ENCODE measurements at places on chromosomes 16 and 17.

GRCh38 chr16:47045459-47045858, 72.0 kb upstream of the DNAJA2 start:
- DNase-seq = no peak

DNA sequence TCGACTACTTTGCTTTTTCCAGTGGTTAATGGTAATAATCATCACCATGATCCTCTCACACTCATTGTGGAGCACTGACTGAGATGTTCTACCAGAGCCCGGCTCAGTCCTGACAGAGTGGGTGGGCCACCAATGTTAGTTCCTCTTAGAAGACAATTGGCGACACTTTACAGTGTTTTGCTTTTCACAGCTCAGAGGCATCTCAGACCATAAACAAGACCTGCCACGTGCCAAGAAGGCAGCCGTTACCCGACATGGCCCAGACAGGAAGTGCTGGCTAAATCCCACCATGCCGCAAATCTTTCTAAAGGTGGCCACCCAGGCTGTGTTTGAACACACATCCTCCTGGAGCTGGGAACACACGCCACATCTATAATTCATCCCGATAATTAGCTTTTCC, 103.7 kb downstream of the XYLT1 start:
- no peak for DNase-seq

GRCh38 chr17:36086791-36087190, 3.2 kb downstream of the CCL3 start:
- DNase-seq = no peak

GRCh38 chr17:5254903-5255521, 20.4 kb upstream of the SCIMP start:
- DNase-seq = no peak

DNA sequence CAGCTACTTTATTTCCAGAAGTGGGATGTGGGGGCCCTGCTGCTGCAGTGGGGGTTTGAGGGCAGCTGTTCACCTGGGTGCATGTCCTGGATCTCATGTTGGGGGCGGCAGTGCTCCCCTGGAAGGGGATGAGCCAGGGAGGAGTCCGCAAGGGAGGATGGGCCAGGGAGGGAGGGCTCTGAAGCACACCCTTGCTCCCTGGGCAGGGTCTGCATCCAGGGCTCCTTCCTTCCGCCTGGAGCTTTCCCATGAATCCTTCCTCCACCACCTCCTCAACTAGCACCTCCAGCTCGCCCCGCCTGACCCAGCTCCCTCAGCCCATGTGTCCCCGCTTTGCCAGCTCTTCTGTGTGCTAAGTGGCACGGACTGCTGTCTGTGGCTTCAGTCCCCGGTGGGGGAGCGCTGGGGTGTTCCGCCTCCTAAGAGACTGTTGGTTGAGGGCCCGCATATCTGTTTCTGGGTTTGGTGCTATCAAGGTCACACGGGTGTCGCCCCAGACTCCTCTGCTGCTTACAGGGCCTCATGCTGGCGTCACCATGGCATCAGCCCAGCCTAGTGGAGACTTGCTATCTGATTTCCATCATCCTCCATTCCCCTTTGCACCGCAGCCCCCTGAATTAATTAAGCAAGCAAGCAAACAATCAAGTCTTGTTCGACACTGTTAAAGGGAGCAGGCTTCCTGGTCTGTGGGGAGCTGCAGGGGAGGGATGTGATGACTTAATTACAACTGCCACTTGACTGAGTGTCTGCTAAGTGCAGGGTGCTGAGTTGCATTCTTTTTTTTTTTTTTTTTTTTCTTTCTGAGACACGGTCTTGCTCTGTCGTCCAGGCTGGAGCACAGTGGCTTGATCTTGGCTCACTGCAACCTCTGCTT, 71.8 kb downstream of the PRKCA start:
- DNase-seq = peak; percentile 49

DNA sequence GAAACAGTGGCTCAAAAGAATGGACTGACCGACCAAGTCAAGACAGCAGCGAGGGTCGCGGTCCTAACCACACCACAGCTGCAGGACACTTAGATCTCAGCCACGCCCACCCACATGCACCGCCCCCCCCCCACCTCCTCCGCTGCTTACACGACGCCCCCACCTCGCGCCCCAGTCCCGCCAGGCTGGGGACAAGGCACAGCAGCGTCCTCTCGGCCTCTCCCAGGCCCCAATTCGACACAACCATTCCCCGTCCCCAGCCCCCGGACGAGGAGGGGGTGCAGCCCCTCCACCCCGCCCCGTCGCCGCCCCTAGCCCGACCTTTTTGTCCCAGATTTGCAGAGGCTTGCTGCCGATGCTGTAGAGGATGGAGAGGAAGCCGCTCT, 477 bp downstream of the CFAP20 start:
- no peak for DNase-seq

DNA sequence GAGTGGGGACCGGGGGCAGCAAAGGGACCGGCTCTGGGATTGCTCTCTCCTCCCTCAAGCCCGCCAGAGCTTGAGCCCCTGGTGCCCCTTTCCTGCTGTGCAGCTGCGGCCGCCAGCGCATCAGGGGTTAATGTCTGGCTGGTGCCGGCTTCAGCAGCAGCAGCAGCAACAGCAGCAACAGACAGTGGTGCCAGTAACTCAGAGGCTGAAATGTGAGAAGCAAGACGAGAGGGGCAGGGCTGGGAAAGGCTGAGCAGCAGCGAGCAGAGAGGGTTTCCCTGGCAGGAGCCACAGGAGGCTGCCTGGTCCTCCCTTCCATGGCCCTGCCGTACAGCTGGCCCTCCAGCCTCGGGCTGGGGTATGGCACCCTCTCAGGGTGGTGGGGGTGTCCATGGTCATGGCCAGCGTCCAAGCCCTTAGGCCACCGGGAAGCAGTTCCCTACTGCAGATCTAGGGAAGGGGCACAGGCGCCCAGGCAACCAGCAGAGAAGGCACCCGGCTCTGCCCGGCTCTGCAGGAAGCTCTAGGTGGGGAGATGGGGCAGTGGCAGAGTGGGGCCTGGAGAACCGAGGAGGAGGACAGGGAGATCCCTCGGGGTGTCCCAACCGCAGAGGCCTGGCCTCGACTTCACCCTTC, 21.1 kb upstream of the TFAP4 start:
- no peak for DNase-seq

DNA sequence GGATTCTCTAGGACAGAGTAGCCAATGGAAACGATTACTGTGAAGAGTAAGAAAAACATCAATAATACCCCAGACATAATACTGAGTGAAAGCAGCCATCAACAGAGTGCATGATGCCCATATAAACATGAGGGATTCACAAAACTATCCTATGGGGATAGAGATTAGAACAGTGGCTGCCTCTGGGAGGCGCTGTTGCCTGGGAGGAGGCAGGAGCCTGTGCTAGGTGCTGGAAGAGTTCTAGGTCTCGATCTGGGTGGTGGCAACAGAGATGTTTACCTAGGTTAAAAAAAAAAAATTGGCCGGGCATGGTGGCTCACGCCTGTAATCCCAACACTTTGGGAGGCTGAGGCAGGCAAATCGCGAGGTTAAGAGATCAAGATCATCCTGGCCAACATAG, 7.9 kb downstream of the FA2H start:
- DNase-seq = no peak

DNA sequence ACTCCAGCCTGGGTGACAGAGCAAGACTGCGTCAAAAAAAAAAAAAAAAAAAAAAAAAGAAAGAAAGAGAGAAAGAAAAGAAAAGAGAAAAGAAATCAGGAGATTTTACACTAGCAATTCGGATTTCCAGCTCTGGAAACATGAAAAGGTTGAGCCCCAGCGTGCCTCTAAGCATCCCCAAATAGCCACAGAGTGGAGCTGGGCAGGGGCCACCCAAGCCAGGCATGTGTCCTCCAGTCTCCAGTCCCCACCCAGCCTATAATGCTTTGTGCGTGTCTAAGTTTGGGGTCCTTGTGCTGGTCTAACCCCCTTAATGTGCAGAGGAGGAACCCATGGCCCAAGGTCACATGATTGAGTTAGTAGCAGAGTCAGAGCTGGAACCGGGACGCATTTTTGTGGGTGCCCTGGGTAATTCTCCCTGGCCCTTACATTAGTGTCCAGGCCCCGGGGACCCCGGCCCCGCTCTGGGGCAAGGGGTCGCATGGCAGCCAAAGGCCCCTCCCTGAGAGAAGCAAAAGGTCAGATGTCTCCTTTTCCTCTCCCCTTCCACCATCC, 19.9 kb downstream of the ADAM11 start:
- no peak for DNase-seq
